ENCODE measurements at places on chromosomes 5 and 9.

DNA sequence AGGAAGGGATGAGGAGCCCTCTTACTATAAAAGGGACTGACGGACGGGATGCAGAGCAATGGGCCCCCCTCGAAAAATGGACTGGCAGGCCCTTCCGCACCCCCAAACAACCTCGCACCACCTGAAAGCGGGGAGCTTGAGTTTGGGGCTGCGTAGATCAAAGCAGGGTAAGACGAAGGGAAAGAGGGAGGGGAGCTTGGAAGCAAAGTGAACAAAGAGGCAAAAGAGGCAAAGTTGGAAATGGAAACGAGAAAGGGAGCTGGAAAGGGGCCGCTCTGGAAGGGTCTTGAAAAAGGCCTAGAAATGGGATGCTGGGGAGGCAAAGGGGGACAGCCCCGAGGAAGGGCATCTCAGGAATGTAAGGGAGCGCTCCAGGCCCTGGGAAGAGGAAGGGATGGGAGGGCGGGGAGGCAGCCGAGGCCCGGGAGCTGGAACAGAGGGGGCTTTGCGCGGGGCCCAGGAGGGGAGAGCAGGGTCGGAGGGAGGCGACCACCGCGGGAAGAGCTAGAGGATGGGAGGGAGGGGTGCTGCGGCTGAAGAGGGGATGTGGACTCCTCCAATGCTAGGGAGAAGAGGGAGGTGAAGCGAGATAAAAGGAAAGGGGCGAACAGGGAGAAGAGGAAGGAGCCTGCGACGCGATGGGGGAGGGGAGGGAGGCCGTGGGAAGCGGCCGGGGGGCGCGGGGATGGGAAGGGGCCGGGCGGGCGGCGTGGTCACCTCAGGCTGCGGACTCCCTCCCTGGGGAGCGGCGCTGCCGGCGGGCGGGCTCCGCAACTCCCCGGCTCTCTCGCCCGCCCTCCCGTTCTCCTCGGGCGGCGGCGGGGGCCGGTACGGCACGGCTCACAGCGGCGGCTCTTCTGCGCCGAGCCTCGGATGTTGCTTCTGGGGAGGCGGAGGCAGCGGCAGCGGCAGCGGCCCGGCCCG, 577 bp downstream of the RNF145 start:
- DNase-seq: peak; percentile 16

DNA sequence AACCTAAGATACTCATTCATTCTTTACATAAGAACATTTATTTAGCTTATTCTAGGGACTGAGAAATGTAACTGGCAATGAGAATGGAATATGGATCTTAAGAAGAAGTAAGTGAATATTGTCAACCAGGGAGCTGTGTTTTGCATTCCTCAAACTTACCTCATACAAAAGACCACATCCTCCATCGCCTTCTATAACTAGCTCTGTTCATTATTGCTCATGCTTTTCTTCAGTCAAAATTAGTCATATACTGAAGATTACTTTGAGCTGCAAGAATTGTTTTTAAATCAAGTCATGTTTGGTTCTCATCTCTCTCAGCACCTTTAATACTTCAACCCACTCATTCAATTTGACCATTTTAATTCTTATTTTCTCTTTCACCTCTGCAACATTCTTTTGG, 140.3 kb upstream of the RASA1 start:
- no peak for DNase-seq

GRCh38 chr5:63760965-63761364, 201.3 kb downstream of the HTR1A start:
- DNase-seq: no peak

DNA sequence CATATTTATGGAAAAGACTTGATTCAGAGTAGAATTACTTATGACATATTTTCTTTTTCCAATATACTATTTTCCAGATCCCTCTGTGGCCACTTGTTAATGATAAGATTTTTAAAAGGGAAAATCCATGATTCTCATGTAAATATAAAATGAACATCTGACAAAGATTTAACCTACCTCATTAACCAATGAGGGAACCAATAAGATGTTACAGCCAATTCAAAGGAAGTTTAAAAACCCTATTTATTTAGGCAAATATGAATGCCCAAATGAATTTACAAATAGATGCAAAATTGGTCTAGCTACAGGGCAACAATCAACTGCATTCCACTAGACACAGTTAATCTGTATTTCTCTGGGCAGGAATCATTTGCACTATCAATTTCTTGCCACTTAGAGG, 226.8 kb downstream of the ADAMTSL1 start:
- no peak for DNase-seq

Data from stimulated activated CD4-positive, alpha-beta T cell treated with anti-CD3 and anti-CD28 coated beads, Interleukin-2, amount 100 ng/mL, for 48 hours (primary cell).